GM12878 (cell line): ENCODE measurements at places on chromosomes 3 and 15. TPM values are rescaled to one million over a fixed set of nuclear protein-coding genes. Genes with fewer than 3 reads are reported as not detected.

Gene RETNLB
- total RNA-seq, result not detected in 2 replicates

GRCh38 chr15:27250223-27250622 lies 279.2 kb downstream of the GABRG3 start:
- no peak for DNase-seq
- H3K27ac ChIP-seq, result no peak overlapping the region
- H3K36me3 ChIP-seq, result no peaks in the 10 kb centered on the region
- H3K4me1 ChIP-seq, result no peaks in the 10 kb centered on the region
- no peak overlapping the region for H3K4me3 ChIP-seq

DNA sequence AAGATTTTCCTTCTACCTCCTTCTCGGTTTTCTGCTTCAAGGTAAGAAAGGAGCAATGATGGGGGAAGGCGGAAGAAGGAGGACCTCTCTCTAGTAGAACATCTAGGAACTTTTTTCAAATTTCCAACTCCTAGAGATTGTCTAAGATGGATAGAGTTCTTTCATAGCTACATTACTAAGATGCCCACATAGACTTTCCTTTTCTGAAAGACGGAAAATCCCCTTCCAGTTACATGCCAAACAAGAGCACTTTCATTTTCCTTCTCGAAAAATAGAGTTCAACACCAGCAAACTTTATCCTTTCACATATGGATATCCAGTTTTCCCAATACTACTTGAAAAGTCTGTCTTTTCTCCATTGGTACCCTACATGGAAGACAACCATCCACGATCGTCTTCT lies 692 bp downstream of the HTR3E start:
- no peak for DNase-seq
- no peaks in the 10 kb centered on the region for H3K36me3 ChIP-seq
- H3K4me3 ChIP-seq, result no peak overlapping the region
- H3K27ac ChIP-seq, result no peak overlapping the region

DNA sequence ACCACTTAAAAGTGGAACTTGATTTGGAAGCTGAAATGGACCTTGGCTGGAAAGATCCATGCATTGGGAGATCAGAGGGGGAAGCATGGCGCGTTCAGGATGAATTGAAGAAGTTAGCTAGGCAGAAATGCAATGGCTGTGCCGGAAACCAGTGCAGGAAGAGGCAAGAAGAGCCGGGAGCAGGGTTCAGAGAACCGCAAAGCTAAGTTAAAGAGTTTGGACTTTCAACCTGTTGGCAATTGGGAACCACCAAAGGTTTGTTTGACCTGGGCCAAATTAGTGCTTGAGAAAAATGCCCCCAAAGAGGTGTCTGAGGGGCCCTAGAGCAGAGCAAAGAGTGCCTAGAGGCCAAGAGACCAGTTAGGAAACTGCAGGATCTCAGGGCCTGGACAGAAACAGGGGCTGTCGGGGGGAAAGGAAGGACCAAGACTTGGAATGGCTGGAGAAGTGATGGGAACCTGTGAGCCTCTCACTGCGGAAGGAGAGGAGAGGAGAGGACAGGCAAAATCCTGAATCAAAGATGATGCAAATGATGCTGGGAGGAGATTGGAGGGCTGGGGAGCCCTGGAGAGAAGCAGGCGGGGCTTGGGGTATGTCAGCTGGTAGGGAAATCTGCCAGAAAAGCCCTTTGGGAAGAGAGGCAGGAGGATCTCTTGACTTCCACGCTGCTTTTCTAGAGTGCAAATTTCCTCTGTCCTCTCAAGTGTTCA lies 49.3 kb downstream of the FAM174B start:
- H3K27ac ChIP-seq, result no peak overlapping the region
- H3K27me3 ChIP-seq, result 0 out of 2 replicates have a peak, but pooled peaks cover 2% of the 10 kb centered on the region
- no peaks in the 10 kb centered on the region for H3K36me3 ChIP-seq
- DNase-seq, result no peak
- no peaks in the 10 kb centered on the region for H3K4me1 ChIP-seq

Gene TSPAN3
- total RNA-seq, result 51.2 and 52.6 TPM in 2 replicates

DNA sequence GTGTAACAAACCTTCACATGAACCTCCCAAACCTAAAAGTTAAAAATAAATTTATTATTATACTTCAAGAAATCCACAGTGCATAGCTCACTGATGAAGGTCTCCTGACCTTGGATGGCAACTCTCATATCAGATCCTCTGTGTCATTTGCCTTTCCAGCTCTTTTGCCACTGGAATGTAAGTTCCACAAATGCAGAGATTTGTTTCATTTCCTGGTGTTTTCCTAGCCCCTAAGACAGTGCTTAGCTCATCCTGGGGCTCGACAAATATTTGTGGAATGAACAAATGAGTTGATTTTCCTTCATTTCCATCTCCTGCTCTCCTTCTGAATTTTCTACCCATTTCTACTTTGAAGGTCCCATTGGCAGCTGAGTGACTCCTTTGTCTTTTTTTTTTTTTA lies 56.0 kb downstream of the FRMD4B start:
- H3K27ac ChIP-seq, result no peak overlapping the region
- H3K27me3 ChIP-seq, result no peaks in the 10 kb centered on the region
- H3K4me1 ChIP-seq, result peaks cover 17% of the 10 kb centered on the region
- no peak overlapping the region for H3K4me3 ChIP-seq

GRCh38 chr15:40100947-40101905 lies 7.5 kb downstream of the BMF start:
- H3K27ac ChIP-seq, result peak overlapping the region; percentile 100
- H3K27me3 ChIP-seq, result no peaks in the 10 kb centered on the region
- H3K4me3 ChIP-seq, result peak overlapping the region; percentile 42
- no peak for DNase-seq

- H3K36me3 ChIP-seq, result no peaks in the 10 kb centered on the region
- DNase-seq, result no peak
- no peak overlapping the region for H3K27ac ChIP-seq
- H3K4me3 ChIP-seq, result no peak overlapping the region
- H3K27me3 ChIP-seq, result no peaks in the 10 kb centered on the region
Measured at GRCh38 chr15:36769098-36769497, 189.7 kb downstream of the CDIN1 start.

DNA sequence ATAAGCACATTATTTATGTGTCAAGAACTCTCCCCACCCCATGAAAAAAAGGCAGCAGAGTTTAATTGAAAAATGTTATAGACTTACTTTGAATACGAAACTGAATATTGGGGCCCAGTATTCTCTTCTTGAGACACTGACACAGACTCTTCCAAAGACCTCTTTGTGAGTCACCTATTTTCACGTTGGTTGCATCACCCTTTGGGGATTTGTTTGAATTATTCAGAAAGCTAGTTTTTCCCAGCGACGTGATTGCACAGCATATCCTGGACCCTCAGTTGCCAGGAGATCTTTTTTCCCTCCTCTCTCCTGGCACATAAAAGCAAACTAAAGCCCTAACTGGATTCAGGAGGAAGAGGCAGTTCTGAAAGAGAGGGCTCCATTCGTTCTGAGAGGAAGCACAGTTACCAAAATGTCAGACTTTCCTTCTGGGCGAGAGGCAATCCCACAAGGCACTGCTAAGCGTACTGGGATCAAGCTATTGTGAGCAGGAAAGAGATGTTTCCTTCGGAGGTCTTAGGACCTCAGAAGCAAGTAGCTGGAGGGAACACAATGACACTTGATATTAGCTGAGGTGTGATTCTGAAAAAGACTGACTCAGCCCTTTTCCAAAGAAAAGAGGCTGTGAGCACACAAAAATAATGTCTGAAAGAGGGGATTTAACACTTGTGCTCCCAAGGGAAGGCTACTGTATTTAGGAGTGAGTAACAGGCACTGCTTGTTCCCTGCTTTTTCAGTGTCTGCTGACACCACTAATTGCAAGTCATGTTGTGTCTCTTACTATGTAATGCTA lies 65.8 kb upstream of the CADPS start:
- no peak for DNase-seq
- no peaks in the 10 kb centered on the region for H3K4me1 ChIP-seq
- no peak overlapping the region for H3K27ac ChIP-seq
- H3K27me3 ChIP-seq, result no peaks in the 10 kb centered on the region
- no peak overlapping the region for H3K4me3 ChIP-seq

DNA sequence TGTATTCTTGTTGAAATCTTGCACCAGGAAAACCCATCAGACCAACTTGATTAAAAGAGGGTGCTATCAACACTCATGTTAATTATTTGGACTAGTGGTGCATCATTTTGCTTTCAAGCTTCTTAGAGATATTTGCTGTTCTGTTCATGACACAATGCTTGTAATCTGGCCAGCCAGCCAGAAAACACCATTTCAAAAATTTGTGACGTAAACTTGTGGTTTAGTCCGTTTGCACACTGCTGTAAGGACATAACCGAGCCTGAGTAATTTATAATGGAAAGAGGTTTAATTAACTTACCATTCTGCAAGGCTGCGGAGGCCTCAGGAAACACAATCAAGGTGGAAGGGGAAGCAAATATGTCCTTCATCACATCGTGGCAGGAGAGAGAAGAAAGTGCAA lies 374.3 kb upstream of the TGFBR2 start:
- no peaks in the 10 kb centered on the region for H3K4me1 ChIP-seq
- no peak overlapping the region for H3K27ac ChIP-seq
- no peaks in the 10 kb centered on the region for H3K27me3 ChIP-seq
- H3K4me3 ChIP-seq, result no peak overlapping the region

DNA sequence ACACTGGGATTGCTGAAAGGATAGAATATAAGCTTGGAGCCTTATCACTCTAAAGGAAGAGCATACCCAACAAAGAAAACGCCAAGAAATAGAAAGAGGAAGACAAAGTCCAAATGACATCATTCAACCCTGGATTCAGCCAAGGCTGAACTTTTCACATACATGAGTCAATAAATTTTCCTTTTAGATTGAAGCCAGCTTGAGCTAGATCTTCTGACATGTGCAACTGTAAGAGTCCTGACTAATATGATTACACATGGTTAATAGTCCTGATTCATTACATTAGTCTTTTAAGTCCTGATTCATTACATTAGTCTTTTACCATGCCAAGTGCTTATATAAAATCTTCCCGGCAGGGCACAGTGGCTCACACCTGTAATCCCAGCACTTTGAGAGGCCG lies 13.6 kb upstream of the DENND6A start:
- no peak overlapping the region for H3K27ac ChIP-seq
- no peaks in the 10 kb centered on the region for H3K4me1 ChIP-seq
- DNase-seq, result no peak
- peaks cover 2% of the 10 kb centered on the region; the same call in 1 of the 2 replicates for H3K27me3 ChIP-seq

Gene METTL6
- total RNA-seq, result 11.7 and 14.4 TPM in 2 replicates

Gene GUCA1C
- not detected in 2 replicates for total RNA-seq

Gene CPN2
- 0.05 TPM in 1 of 2 replicates, not detected in the other for total RNA-seq

Gene PARP9
- 46.2 and 49.6 TPM in 2 replicates for total RNA-seq

- no peaks in the 10 kb centered on the region for H3K36me3 ChIP-seq
- no peak overlapping the region for H3K4me3 ChIP-seq
- H3K4me1 ChIP-seq, result no peaks in the 10 kb centered on the region
- H3K27ac ChIP-seq, result no peak overlapping the region
Measured at GRCh38 chr3:89275001-89275400, 167.6 kb downstream of the EPHA3 start.

GRCh38 chr3:78258798-78259197 lies 1218.9 kb downstream of the ROBO2 start:
- DNase-seq, result no peak
- H3K4me1 ChIP-seq, result no peaks in the 10 kb centered on the region
- no peak overlapping the region for H3K27ac ChIP-seq
- no peaks in the 10 kb centered on the region for H3K36me3 ChIP-seq
- H3K4me3 ChIP-seq, result no peak overlapping the region
